ENCODE measurements at places on chromosomes 3 and 15. TPM values are rescaled to one million over a fixed set of nuclear protein-coding genes. Genes with fewer than 3 reads are reported as not detected.

GRCh38 chr3:187919048-187919447 is 173.8 kb upstream of the BCL6 start:
- peak overlapping the region; percentile 94 for H3K27ac ChIP-seq
- H3K4me3 ChIP-seq = peak overlapping the region; percentile 73
- DNase-seq = peak; percentile 58
- peaks cover 15% of the 10 kb centered on the region for H3K36me3 ChIP-seq
- peaks cover 54% of the 10 kb centered on the region for H3K4me1 ChIP-seq

GRCh38 chr15:61038387-61038786 is 190.7 kb downstream of the RORA start:
- no peak for DNase-seq
- H3K4me1 ChIP-seq = no peaks in the 10 kb centered on the region
- H3K27me3 ChIP-seq = peaks cover 24% of the 10 kb centered on the region
- H3K27ac ChIP-seq = no peak overlapping the region
- H3K4me3 ChIP-seq = no peak overlapping the region
- H3K36me3 ChIP-seq = no peaks in the 10 kb centered on the region

- H3K27ac ChIP-seq = no peak overlapping the region
- no peak overlapping the region for H3K4me3 ChIP-seq
- DNase-seq = no peak
These were observed 64.2 kb upstream of the CMSS1 start for GRCh38 chr3:99753268-99753975.

- H3K4me1 ChIP-seq = peaks cover 1% of the 10 kb centered on the region
- no peaks in the 10 kb centered on the region for H3K27me3 ChIP-seq
- no peak for DNase-seq
- peaks cover 18% of the 10 kb centered on the region for H3K36me3 ChIP-seq
These were observed 125.8 kb downstream of the TNIK start for GRCh38 chr3:171334465-171334811.

GRCh38 chr3:101183151-101183550 is 137.2 kb downstream of the IMPG2 start:
- no peak overlapping the region for H3K4me3 ChIP-seq
- no peaks in the 10 kb centered on the region for H3K36me3 ChIP-seq
- H3K27ac ChIP-seq = no peak overlapping the region
- no peaks in the 10 kb centered on the region for H3K4me1 ChIP-seq
- no peak for DNase-seq
- peaks cover 3% of the 10 kb centered on the region for H3K27me3 ChIP-seq

- no peak for DNase-seq
- H3K27ac ChIP-seq = no peak overlapping the region
- no peaks in the 10 kb centered on the region for H3K36me3 ChIP-seq
These were observed 19.4 kb downstream of the MRPL46 start for GRCh38 chr15:88447741-88448140.

DNA sequence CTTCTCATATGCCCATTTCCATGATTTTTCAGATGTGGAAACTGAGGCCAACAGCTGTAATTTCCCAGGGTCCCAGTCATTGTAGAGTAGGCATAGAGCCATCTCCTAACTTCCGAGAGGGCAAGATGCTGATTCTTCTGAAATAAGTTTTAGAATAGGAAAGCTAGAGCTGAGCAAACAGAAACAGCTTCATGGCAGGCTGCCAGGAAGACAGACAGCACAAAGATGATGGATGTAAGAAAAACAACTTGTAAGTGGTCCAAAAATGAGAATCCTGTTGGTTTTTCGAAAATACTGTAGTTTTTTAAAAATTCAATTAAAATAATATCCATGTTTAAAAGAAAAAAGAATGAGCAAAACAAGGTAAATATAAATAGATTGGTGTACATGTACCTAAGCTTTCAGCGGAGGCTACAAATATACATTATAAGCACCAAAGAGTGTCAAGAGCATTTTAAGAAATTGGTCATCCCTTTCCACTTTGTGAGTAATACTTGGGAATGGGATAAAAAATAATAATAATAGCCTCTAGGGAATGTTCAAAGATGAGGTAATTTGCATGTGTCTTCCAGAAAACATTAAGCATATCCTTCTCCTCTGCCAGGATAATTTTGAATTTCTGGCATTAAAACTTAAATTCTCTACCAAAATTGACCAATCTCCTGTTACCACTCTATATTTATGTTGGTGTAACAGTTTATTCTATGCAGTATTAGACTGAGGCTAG is 406.6 kb downstream of the MECOM start:
- no peaks in the 10 kb centered on the region for H3K36me3 ChIP-seq
- DNase-seq = no peak
- no peak overlapping the region for H3K27ac ChIP-seq
- H3K4me1 ChIP-seq = no peaks in the 10 kb centered on the region

DNA sequence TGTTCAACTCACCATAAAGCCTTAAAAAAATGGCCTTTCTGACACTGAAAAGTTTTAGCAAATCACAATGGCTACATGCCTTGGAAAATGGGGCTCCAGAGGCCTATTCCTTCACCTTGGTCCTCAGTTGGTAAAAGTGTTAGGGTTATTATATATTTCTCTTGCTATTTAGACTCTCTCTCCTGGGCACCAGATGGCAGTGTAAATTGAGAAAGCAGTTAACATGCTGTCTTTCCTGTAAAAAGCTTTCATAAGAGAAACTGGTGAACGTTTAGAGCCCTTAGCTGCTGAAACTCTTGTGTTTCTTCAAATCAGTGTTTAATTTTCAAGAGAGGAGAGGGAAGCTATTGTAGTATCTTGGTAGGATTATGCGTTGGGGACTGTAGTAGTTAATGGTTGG is 89.9 kb downstream of the LRTM1 start:
- no peaks in the 10 kb centered on the region for H3K4me1 ChIP-seq
- no peak for DNase-seq
- H3K4me3 ChIP-seq = no peak overlapping the region
- no peak overlapping the region for H3K27ac ChIP-seq

- H3K27ac ChIP-seq = no peak overlapping the region
- no peak for DNase-seq
- H3K4me1 ChIP-seq = no peaks in the 10 kb centered on the region
- H3K27me3 ChIP-seq = no peaks in the 10 kb centered on the region
- no peak overlapping the region for H3K4me3 ChIP-seq
- no peaks in the 10 kb centered on the region for H3K36me3 ChIP-seq
These were observed 1156.0 kb upstream of the CADM2 start for GRCh38 chr3:83802801-83803200.

DNA sequence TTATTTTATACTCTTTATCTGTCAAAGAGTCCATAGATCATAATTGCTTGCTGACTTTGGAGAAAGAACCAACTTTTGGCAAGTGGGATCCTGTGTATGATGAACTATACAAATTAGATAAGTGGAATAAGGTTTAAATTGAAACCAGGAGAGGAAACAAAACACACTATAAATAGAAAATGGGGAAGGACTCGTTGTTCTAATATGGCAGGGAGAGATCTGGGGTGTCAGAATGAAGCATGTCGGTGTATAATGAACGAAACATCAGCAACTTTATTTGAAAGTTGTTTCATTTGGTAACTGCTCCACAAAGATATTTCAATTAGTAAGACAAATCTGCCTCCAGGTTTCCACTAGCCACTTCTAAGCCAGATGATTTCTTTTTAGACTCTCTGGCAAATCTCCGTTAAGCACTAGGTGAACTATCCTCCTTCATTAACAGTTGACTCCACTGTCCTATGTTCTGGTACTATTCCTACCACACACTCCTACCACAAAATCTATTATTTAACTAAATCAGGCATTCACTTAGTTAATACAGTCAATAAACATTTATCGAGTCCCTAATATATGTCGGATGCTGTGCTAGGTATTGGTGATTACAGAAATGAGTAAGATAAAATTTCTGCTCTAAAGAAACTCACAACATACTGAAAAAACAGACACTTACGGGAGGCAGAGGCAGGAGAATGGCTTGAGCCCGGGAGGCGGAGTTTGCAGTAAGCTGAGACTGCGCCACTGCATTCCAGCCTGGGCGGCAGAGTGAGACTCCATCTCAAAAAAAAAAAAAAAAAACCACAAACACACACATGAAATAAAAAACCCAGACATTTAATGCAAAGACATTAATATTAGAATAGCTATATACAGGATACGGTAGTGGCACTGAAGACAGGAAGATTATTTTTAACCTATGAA is 20.1 kb downstream of the SLC15A2 start:
- H3K27me3 ChIP-seq = no peaks in the 10 kb centered on the region
- H3K4me3 ChIP-seq = no peak overlapping the region
- no peaks in the 10 kb centered on the region for H3K4me1 ChIP-seq
- DNase-seq = no peak
- H3K27ac ChIP-seq = no peak overlapping the region

Gene GPR62
- not detected for total RNA-seq

- no peaks in the 10 kb centered on the region for H3K4me1 ChIP-seq
- DNase-seq = peak; percentile 4
- H3K27me3 ChIP-seq = peaks cover 2% of the 10 kb centered on the region
- H3K36me3 ChIP-seq = no peaks in the 10 kb centered on the region
These were observed 13.8 kb downstream of the HDAC11 start for GRCh38 chr3:13493867-13494441.

- peaks cover 10% of the 10 kb centered on the region for H3K36me3 ChIP-seq
- H3K4me1 ChIP-seq = no peaks in the 10 kb centered on the region
- H3K27ac ChIP-seq = no peak overlapping the region
- H3K4me3 ChIP-seq = no peak overlapping the region
These were observed 17.4 kb upstream of the RTP2 start for GRCh38 chr3:187719628-187720336.

- peak overlapping the region; percentile 73 for H3K4me3 ChIP-seq
- DNase-seq = no peak
- peak overlapping the region; percentile 84 for H3K27ac ChIP-seq
- peaks cover 63% of the 10 kb centered on the region for H3K36me3 ChIP-seq
- H3K4me1 ChIP-seq = peaks cover 80% of the 10 kb centered on the region
These were observed 39.3 kb downstream of the OXNAD1 start for GRCh38 chr3:16304061-16305010.

DNA sequence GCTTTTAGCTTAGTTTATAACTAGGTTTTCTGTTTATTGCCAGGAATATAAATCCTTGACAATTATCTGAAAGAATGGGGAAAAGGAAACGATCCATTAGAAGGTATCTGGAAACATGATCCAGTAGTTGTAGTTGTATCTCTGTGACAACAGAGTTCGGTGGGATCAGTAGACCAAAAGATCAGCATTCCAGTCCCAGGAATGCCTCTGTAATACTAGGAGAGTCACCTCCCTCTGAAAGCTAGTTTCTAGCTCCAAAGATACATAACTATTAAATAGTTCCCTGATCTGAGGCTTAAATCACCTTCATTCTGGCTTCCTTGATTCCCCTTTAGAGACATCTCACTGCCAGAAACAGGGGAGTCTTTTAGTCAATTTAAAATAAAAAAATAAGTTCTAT is 34.1 kb downstream of the MB21D2 start:
- no peak overlapping the region for H3K27ac ChIP-seq
- H3K4me1 ChIP-seq = peaks cover 5% of the 10 kb centered on the region
- peaks cover 6% of the 10 kb centered on the region for H3K27me3 ChIP-seq
- peaks cover 4% of the 10 kb centered on the region for H3K36me3 ChIP-seq
- DNase-seq = no peak
- H3K4me3 ChIP-seq = no peak overlapping the region

GRCh38 chr3:149188494-149188893 is 33.1 kb downstream of the CP start:
- no peak overlapping the region for H3K4me3 ChIP-seq
- H3K4me1 ChIP-seq = no peaks in the 10 kb centered on the region
- DNase-seq = no peak
- peaks cover 19% of the 10 kb centered on the region for H3K27me3 ChIP-seq

DNA sequence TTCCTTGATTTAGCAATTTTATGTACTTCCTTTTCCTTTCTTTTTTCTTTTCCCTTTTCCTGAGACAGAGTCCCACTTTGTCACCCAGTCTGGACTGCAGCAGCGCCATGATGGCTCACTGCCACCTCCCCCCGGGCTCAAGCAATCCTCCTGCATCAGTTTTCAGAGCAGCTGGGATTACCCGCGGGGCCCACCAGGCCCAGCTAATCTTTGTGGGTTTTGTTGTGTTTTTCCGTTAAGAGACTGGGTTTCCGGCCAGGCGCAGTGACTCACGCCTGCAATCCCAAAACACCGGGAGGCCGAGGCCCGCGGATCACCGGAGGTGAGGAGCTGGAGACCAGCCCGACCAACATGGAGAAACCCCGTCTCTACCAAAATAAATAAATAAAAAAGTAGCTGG is 17.7 kb downstream of the GOLGA8S start:
- no peak for DNase-seq
- no peak overlapping the region for H3K27ac ChIP-seq
- H3K27me3 ChIP-seq = peaks cover 4% of the 10 kb centered on the region
- H3K4me1 ChIP-seq = no peaks in the 10 kb centered on the region
- H3K4me3 ChIP-seq = no peak overlapping the region
- no peaks in the 10 kb centered on the region for H3K36me3 ChIP-seq

DNA sequence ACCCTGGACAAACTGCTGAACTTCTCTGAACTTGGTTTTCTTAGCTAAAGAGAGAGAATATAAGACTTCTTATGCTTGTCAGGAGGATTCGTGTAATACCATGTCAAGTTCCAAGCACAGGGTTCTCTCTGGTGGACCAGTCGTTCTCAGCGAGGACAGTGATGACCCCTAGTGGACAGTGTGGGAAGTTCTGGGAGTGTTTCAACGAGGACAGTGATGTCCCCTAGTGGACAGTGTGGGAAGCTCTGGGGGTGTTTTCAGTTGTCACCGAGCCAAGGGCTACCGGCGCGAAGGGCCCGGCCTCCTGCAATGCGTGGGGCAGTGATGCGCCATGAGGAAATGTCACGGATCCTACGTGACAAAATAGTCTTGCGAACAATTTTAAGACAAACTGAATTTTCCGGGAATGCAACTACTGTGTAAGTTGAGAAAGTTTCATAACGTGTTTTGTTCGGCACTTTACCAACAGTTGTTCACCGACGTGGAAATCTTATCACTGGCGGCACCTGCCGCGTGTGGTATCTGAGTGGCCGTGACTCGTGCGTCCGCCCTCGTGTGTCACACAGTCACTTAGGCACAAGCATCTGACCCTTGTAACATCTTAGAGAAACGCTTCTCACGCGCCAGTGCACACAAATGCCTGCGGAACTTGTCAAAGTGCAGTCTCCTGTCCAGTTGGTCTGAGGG is 39.3 kb upstream of the MUC4 start:
- H3K27me3 ChIP-seq = peaks cover 5% of the 10 kb centered on the region
- H3K4me3 ChIP-seq = peak overlapping the region; percentile 27
- peak; percentile 77 for DNase-seq

Gene SMCO1
- total RNA-seq = not detected

Gene P2RY14
- 1.9 TPM for total RNA-seq

Gene SLC28A2
- not detected for total RNA-seq

DNA sequence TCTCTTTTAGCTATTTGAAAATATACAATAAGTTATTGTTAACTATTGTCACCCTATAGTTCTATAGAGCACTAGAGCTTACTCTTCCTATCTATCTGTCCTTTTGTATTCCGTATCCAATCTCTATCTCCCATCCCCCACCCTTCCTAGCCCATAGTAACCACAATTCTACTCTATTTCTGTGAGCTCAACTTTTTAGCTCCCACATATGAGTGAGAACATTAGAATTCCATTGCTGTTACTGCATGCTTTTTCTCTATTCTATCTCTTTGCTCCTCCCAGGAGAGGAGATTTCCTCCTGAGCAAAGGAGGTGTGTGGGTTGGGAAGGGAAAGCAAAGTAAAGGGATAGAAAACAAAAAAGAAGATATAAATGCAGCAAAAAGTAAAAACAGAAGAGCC is 105.6 kb upstream of the SLC4A7 start:
- peaks cover 5% of the 10 kb centered on the region for H3K36me3 ChIP-seq
- DNase-seq = no peak
- H3K4me3 ChIP-seq = no peak overlapping the region
- H3K27me3 ChIP-seq = no peaks in the 10 kb centered on the region
- peaks cover 24% of the 10 kb centered on the region for H3K4me1 ChIP-seq

Gene CP
- not detected for total RNA-seq
